ENCODE measurements at places on chromosomes 4 and X.
A peak's percentile ranks its signal among the peaks of the same experiment; 100 is the strongest.

DNA sequence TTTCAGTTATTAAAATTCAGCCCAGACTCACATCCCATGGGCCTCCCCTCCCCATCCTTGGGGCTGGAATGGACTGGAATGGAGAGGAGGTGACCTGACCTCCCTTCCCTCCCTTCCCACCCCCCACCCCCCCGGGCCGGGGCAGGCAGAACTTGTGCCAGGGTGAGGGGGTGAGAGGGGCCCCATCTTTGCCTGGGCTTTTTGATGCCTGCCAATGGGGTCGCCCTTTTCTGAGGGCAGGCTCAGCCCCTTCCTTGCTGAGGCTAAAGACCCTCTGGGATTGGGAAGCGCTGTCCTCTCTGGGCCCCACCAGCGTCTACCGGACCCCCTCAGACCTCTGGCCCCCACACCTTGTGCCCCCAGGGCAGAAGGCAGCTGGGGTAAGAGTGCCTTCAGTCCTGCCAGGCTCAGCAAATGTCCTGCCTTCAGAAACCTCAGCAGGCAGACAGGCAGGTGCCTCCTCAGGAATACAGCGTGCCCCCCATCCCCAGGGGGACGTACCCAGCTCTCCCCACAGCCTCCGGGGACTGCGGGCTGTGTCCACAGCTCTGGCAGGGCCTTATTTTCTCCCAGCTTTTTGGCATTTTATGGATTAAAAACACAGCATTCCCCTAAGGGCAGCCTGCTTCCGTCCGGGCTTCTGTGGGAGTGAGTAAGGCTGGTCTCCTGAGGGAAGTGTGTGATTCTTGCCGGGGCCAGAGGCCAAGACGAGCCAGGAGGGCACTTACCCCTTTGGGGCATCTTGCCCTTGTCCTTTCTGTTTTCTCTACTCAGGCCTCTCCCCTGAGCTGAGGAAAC is 12.6 kb upstream of the CCNQ start:
- no peak for DNase-seq

GRCh38 chr4:112818594-112818965 is 181.6 kb downstream of the LARP7 start:
- no peak for DNase-seq

DNA sequence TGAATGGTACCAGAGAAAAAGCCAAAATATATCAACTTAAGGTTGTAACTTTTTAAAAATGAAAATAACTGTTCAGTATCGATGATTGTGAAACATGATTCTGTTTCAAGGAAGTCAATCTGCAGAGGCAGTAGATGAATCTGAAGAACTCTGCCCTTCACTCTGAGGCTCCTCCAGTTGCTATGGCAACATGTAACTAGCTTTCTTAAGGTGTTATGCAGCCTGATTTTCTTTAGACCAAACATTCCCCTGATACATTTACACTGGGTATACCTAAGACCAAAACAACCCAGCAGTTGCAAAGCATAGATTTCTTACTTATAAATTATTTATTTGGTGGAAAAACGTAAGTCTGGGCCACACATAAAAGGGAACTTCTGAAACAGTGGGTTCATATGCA is 133.6 kb upstream of the RASGEF1B start:
- DNase-seq = no peak

GRCh38 chr4:116862592-116862991 is 222.8 kb downstream of the TRAM1L1 start:
- no peak for DNase-seq

DNA sequence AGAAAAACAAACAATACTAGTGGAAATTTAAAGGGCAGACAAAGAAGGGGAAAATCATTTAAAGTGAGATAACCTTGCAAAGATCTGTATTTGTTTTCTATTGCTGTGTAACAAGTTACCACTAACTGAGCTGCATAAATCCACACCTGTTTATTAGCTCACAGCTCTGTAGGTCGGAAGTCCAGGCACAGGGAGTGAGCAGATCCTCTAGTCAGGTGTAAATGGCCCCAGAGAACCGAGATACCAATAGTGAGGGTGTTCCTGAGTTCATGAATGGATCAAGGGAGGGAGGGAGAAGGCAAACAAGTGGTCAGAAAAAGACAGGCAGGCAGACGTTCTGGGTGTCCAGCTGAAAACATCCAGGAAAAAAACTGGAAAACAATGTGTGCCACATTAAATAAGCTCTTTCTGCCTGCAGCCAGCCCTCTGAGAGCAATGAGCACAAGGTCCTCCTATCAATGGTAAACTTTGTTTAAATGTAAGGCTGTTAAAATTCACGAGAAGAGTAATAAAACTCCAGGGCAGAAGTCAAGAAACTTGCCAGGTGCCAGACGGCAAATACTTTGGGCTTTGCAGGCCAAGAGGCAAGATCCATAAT is 25.0 kb downstream of the ADGRA3 start:
- no peak for DNase-seq

GRCh38 chrX:9312922-9313867 is 151.7 kb upstream of the TBL1X start:
- DNase-seq = peak; percentile 67

DNA sequence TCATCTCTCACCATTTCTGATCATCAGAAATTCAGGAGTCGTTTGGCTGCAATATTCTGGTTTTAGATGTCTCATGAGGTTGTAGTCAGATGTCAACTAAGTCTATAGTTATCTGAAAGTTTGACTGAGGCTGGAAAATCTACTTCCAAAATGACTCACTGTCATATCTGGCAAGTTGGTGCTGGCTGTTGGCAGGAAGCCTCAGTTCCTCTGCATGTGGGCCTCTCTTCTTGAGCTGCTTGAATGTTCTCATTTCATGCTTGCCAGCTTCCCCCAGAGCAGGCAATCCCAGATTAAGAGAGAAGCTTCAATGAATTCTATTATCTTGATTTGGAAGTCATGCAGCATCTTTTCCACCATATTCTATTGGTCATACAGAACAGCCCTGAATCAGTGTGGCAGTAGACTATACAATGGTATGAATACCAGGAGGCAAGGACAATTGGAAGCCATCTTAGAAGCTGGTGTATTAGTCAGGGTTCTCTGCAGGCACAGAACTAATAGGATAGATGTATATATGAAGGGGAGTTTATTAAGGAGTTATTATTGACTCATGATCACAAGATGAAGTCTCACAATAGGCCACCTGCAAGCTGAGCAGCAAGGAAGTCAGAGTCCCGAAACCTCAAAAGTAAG is 46.8 kb upstream of the ELF2 start:
- no peak for DNase-seq

DNA sequence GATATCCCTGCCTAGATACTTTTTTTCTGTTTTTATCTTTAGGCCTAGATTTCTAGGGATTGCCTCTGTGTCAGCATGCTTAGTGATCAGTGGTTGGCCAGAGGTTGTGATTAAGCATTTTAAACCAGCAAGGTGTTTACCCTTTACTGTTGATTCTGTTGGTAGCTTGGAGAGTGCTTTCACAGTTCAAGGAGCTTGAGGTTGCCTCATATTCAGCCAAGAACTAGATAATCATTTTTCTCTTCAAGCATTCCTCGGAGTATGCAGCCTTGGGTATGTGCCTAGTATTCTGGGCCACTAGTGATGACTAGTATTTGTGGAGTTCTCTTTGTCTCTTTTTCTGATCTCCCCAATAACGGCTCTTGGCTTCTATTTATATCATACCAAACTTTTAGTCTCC is 20.4 kb downstream of the APOOL start:
- DNase-seq = no peak

DNA sequence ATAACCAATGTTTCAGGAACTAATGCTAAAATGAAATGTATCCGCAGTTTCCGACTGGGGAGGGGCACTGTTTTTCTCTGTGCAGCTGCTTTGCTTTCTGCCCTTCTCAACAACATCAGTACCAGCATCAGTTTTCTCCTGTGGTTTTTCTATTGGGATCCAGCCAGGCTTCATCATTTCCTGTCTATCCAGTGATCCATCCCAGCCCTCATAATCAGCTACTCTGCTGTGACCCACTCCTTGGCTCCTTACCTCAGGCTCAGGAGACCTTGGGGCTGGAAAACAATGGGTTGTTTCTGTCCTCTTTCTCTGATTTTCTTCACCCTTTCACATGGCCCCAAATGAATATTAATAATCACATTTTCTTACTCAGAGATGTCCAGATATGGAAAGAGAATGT is 222.2 kb upstream of the DKK2 start:
- DNase-seq = no peak

- DNase-seq = no peak
These were observed 368.0 kb downstream of the GBA3 start for GRCh38 chr4:23060776-23061175.

GRCh38 chrX:148874636-148875246 is 374.3 kb downstream of the AFF2 start:
- DNase-seq = no peak

DNA sequence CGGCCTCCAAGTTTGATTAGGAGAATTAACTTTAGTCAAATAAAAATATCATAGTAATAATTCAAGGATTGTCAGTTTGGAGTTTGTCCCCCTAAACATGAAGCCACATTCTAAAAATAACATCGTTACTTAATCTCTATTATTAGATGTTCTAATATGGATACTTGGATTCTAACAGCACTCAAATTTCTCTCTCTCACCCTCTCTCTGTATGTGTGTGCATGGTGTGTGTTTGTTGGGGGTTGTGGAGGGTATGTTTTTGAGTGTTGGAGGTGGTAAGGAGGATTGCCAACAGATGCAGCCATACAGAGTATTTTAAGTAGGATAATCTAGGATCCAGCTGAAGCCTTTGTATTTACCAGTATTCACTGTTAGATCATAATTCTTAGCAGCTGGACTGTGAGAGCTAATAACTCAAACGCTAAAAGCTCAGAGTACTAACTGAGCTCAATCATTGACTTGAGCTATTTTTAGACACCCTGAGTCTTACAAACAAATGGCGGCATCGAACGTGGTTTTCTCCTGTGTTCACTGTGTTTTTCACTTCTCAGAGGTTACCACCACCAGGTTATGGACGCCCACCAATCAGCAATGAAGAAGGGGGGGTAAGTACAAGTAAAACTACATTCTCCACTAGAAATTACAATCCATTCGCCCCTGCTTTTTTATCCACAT is 8.8 kb downstream of the ENAM start:
- no peak for DNase-seq

DNA sequence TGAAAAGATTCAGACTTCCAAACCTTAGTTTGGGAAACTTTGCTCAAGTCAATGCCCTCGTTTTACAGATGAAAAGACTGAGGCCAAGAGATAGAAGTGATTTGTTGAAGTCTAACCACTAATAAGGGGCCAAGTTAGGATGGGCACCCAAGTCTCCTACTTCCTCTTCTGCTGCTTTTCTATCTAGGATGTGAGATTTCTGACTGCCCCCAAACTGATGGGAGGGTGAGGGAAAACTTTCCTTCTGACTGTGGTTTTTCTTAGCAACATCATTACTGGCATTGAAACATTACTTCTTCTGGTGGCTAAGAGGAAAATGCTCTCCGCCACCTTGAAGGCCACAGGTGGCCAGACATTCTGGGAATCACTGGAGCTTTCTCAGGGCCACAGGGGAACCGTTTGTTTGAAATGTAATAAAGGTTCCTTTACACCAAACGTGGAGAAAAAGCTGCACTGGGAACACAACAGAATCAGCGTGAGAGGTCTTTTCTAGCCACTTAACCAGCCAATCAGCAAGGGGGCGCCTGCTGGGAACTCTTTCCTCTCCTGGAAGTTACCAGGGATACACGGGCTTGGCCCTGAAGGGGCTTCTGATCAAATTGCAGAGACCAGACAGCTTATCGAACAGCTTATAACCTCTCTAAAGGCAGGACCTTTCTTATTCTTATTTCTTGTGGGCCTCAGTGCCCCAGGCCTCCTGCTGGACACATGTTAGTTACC is 115.9 kb upstream of the TEX13D start:
- no peak for DNase-seq

- DNase-seq = no peak
These were observed 147.7 kb downstream of the RASL11B start for GRCh38 chr4:53009824-53010223.

GRCh38 chrX:127207326-127207725 is 387.8 kb downstream of the PRR32 start:
- DNase-seq = no peak

DNA sequence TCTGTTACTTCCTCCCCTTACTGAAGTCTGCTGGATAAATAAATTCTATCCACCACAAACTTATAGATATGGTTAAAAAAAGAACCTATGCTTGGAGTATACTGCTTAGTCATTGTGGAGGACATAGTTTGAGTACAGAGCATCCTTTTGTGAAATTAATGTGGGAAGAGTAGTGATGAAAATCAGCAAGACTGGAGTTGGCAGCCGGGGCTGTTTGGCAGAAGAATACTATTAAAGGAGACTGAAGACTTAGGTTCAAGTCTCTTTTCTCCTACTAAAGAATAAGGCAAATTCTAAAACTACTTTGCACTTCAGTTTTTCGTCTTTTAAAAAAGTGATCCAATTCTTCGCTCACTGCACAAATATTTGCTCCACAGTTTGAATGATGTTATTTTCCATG is 326.6 kb upstream of the ATOH1 start:
- DNase-seq = no peak

DNA sequence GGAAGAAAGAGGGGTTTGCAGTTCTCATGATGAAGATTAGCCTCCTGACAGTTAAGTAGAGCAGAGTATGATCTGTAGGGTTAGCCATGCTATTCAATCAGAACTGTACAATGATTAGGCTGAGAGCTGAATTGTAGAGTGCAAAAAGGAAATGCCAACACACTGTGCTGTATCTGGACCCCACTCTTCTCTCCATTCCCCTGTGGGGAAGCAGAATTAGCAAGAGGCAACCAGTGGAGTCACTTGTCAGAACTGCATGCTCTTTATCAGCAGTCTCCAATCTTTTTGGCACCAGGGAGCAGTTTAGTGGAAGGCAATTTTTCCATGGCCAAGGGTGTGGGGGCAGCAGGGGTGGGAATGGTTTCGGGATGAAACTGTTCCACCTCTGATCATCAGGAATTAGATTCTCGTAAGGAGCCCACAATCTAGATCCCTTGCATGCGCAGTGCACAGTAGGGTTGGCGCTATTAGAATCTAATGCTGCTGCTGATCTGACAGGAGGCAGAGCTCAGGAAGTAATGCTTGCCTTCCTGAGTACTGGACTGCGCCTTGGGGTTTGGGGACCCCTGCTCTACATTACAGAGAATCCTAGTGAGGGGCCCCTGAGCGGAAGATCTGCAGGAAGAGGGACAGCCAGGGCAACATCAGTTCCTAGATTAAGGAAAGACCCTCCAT is 19.4 kb downstream of the TBC1D9 start:
- no peak for DNase-seq

GRCh38 chrX:131588995-131589394 is 45.1 kb downstream of the OR13H1 start:
- no peak for DNase-seq

Data from activated naive CD4-positive, alpha-beta T cell treated with anti-CD3 and anti-CD28 coated beads, Interleukin-2, amount 10 ng/mL, durations not matched to agents 7 days and 5 days (primary cell).